Stimulated activated CD8-positive, alpha-beta memory T cell treated with anti-CD3 and anti-CD28 coated beads, Interleukin-7, amount 100 ng/mL, for 1 hour (primary cell): ENCODE measurements at places on chromosomes 2 and 18.

DNA sequence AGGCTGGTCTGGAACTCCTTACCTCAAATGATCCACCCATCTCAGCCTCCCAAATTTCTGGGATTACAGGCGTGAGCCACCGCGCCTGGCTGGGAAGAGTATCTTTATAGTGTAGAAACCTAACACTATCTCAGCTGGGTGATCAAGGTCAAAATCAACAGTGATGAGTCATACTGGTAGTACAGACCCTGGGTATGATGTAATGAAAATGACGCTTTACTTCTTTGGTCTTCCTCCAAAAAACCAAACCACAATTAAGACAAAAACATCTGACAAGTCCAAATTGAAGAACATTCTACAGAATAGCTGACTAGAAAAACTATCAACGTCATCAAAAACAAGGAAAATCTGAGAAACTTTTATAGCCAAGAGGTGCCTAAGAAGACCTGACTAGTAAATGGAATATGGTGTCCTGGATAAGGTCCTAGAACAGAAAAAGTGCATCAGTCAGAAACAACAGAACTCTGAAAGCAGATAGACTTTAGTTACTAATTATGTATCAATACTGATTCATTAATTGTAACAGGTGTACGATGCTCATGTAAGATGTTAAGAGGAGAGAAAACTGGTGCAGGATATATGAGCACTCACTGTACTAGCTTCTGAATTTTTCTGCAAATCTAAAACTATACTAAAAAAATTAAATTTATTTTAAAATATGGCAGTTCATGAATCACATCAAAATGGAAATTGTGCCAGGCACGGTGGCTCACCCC is 25.4 kb downstream of the PDCL3 start:
- DNase-seq = no peak

- no peak for DNase-seq
These were observed 58.8 kb upstream of the TTN start for GRCh38 chr2:178865999-178866398.

- no peak for DNase-seq
These were observed 51.2 kb upstream of the LYPD6B start for GRCh38 chr2:148987286-148987685.

GRCh38 chr2:172836347-172836821 is 100.7 kb downstream of the RAPGEF4 start:
- no peak for DNase-seq

GRCh38 chr2:21333684-21334083 is 209.9 kb downstream of the TDRD15 start:
- no peak for DNase-seq

- DNase-seq = no peak
These were observed 56.4 kb upstream of the STPG4 start for GRCh38 chr2:47211497-47212011.

DNA sequence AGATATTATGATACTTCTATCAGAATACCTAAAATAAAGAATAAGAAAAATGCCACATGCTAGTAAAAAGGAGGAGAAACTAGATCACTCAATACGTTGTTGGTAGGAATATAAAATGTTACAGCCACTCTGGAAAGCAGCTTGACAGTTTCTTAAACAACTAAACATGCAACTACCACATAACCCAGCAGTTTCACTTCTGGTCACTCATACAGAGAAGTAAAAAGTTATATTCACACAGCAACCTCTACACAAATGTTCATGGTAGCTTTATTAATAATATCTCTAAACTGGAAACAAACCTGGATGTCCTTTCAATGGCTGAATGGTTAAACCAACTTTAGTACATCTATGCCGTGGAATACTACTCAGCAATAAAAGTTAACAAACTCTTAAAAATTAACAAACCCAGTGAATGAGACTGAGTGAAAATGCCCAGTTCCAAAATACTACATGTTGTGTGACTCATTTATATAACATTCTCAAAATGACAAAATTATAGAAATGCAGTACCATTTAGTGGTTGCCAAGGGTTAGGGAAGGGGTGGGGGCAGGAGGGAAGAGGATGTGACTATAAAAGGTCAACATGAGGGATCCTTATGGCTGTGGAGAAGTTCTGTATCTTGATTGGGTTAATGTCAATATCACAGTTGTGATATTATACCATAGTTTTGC is 124.1 kb downstream of the MMADHC start:
- no peak for DNase-seq

- DNase-seq = no peak
These were observed 526 bp downstream of the COX7A2L start for GRCh38 chr2:42360493-42360889.

- DNase-seq = no peak
These were observed 1.9 kb downstream of the SP5 start for GRCh38 chr2:170716851-170717598.

DNA sequence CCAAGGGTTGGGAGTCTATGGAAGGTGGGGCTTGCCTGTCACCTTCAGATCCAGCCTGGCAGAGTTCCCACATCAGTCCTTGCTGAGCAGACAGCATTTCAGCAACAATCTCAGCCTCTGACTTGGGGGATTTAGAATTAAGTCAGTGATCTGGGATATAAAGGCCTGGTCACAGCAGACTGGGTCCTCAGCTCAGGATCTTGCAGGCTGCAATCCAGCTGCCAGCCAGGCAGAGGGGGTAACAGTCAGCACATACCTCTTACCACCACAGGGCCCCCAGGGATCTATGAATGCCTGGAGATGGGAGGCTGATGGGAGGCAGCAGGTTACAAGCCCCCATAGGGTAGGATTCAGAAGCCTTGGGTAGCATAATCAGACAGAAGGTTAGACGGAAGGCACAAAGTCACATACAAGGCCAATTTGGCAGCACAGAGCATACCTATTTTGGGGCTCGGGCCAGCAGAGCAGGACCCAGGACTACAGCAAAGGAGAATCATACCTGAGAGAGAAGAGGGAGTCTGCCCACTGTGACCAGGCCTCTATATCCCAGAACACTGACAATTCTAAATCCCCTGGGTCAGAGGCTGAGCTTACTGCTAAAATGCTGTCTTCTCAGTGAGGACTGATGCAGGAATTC is 163.5 kb downstream of the MTCL1 start:
- DNase-seq = no peak

GRCh38 chr18:5456577-5457461 is 87.0 kb downstream of the EPB41L3 start:
- no peak for DNase-seq

- no peak for DNase-seq
These were observed 36.5 kb upstream of the SNED1 start for GRCh38 chr2:240961910-240962299.

DNA sequence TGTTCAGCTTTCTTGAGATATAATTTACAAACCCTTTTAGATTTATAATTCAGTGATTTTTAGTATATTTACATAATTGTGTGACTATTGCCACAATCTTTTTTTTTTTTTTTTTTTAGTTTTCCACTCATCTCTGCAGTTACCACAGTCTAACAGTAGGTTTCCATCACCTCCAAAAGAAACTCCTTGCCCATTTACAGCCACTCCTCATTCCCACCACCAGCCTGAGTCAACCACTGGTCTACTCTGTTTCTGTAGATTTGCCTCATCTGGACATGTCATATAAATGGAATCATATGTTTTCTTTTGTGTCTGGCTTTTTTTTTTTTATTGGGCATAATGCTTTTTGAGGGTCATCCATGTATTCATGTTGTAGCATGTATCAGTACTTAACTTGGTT is 16.1 kb downstream of the MTX2 start:
- DNase-seq = no peak

- DNase-seq = no peak
These were observed 249.7 kb downstream of the CELF4 start for GRCh38 chr18:37315935-37316334.
